ENCODE measurements at places on chromosomes 11 and 22. TPM values are rescaled to one million over a fixed set of nuclear protein-coding genes. Genes with fewer than 3 reads are reported as not detected.

DNA sequence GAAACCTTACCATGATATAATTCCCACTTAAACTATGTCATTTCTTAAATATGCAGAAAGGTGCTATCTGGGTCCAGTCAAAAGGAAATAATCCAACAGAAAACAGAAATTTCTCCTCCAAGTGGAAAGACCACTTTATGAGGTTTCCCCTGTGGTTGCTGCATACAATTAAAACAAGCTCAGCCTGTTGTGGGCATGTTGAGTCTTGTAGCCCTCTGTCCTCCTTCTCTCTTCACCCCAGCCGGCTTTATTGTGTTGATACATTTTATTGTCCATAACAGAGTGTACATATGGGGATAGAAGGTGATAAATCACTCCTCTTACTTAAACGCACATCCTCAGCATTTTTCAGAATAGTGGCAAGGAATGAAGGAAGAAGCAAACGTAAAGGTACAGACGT lies 126.0 kb upstream of the MTNR1B start:
- no peak overlapping the region for H3K27ac ChIP-seq
- H3K36me3 ChIP-seq = no peaks in the 10 kb centered on the region
- no peak for DNase-seq
- no peaks in the 10 kb centered on the region for H3K27me3 ChIP-seq

The RTN4RL2 gene
- total RNA-seq = 24.0 TPM

- no peaks in the 10 kb centered on the region for H3K27me3 ChIP-seq
- no peak overlapping the region for H3K4me3 ChIP-seq
- H3K27ac ChIP-seq = no peak overlapping the region
- H3K4me1 ChIP-seq = no peaks in the 10 kb centered on the region
- no peak for DNase-seq
- no peaks in the 10 kb centered on the region for H3K36me3 ChIP-seq
Observed at GRCh38 chr11:106327134-106327533, 249.7 kb downstream of the AASDHPPT start.

DNA sequence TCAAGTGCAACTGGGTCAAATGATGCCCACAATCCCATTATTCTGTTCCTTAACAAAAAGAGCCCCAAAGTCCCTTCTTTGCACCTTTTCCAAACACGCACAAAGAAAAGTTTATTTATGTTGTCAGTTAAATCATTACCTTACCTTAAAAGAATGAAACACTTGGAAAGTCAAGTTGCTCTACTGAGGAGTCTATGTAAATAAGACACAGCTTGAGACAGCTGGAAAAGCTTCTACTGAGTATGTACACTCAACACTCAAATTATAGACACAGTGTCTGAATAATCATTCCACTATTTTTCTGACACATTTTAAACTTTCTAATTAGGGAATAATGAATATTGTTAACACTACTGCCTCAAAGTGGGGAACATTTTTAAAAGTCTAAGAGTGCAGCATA lies 21.6 kb upstream of the PHLDA2 start:
- H3K27ac ChIP-seq = no peak overlapping the region
- no peaks in the 10 kb centered on the region for H3K27me3 ChIP-seq
- H3K4me3 ChIP-seq = no peak overlapping the region
- peaks cover 46% of the 10 kb centered on the region for H3K36me3 ChIP-seq

- no peaks in the 10 kb centered on the region for H3K36me3 ChIP-seq
- peaks cover 11% of the 10 kb centered on the region for H3K27me3 ChIP-seq
- H3K27ac ChIP-seq = no peak overlapping the region
- no peak for DNase-seq
- no peaks in the 10 kb centered on the region for H3K4me1 ChIP-seq
Observed at GRCh38 chr11:120752668-120753067, 241.1 kb downstream of the GRIK4 start.

The SCGB1D4 gene
- not detected for total RNA-seq

The PRDM11 gene
- total RNA-seq = 9.3 TPM

The CAPN5 gene
- 8.6 TPM for total RNA-seq

DNA sequence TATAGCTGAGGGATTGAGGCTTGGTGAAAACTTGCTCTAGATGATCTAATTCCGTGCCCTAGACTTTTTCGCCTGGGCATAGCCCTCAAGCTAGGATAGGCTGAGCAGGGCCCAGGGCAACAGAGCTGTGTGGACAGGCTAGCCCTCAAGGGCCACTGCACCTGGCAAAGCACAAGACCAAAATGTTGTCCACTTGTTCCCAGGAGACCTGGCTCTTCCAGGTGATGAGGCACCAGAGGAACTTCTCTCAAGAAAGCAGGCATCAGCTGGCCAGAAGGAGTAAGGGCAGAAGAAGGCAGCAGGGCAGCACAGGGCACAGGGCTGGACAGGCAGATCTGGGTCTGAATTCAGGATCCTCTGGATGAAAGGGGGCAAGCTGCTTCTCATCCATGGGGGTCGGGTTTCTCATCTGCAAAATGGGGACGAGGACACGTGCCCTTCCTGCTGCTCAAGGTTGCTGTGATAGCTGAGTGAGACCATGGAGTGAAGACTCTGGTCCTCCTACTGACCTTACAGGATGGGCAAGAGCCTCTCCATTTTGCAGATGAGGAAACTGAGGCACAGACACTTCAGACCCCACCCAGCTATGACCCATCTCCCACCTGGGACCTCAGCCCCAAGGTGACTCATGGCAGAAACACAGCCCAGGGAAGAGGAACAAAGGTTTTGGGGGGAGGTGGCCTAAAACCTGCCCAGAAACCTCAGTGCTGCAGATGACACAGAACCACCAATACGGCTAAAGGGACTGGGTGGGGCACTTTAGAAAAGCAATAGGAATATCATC lies 42.2 kb upstream of the PRDM11 start:
- H3K36me3 ChIP-seq = no peaks in the 10 kb centered on the region
- no peak overlapping the region for H3K4me3 ChIP-seq
- H3K27me3 ChIP-seq = peaks cover 16% of the 10 kb centered on the region
- no peak overlapping the region for H3K27ac ChIP-seq
- peaks cover 14% of the 10 kb centered on the region for H3K4me1 ChIP-seq

DNA sequence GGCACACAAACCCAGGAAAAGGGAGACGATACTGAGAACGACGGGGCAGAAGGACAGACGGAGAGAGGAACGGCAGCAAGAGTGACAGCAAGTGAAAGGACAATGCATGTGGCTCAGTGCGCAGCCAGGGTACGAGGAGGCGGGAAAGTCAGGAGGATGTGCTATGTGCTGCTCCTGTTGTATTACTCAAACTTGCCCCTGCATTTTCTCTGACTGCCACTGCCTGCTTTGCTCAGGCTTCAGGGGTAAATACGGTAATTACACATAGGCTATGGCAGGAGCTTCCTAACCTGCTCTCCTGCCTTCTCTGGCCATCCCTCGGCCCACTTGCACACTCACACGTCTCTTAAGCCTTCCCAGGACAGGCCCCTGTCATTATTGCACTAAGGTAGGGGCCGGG lies 94.8 kb downstream of the FEZ1 start:
- H3K27me3 ChIP-seq = peaks cover 30% of the 10 kb centered on the region
- H3K27ac ChIP-seq = no peak overlapping the region
- no peak for DNase-seq
- H3K4me3 ChIP-seq = no peak overlapping the region

DNA sequence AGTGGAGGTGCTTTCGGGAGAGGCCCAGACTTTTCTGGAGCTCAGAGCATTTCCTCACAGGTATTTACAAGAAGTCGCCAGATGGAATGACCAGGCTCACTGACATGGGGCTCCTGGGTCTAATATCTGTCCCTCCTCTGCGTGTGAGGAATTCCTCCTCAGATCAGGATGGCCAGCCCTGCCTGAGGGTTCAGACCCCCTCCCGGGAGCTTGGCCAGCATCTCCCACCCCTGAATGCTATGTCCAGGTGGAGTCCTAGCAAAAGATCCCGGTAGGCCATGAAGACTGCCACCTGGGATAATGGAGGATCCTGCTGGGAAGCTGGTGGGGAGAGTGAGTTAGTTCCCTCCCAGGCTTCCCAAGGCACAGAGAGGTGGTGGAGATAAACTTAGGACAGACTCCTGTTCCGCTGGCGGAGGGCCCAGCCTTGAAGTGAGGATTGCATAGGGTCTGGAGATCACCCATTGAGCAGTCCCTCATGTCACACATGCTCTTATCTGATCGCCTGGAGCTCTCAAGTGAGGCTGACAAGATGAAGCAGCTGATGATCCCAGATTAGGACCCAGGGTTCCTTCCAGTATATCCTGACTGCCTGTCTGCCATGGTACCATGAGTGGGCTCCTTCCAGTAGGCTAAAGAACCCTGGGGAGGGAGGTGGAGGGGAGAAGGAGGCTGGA lies 5.7 kb downstream of the OAF start:
- DNase-seq = no peak
- H3K36me3 ChIP-seq = no peaks in the 10 kb centered on the region
- H3K4me1 ChIP-seq = peaks cover 24% of the 10 kb centered on the region

The DEUP1 gene
- total RNA-seq = not detected

The MS4A7 gene
- total RNA-seq = 0.22 TPM

The FIBIN gene
- not detected for total RNA-seq

DNA sequence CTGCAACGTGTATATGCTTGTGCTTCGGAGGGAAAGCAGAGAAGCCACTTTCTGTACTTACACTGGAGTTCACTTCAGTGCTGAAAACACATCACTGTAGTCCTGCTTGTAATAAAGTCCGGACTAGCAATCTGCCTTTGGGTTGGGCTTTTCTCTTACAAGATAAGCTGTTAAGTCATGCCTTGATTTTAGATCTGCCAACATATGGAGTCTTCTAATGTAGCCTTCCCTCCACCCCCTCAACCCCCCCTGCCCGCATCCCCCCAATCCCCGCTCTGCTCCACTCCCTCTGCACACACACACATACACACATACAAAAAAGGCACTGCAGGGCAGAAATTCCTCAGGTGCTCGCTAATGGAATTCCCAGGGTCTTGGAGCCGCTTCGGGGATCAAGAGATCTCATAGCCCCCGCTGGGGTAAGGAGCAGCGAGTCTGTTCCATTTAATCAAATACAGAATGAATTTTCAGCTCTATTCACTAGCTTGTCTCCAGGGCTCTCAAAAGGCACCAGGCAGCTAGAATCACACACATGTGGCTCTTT lies 3.4 kb downstream of the CDON start:
- peaks cover 5% of the 10 kb centered on the region for H3K27me3 ChIP-seq
- H3K4me1 ChIP-seq = peaks cover 11% of the 10 kb centered on the region

DNA sequence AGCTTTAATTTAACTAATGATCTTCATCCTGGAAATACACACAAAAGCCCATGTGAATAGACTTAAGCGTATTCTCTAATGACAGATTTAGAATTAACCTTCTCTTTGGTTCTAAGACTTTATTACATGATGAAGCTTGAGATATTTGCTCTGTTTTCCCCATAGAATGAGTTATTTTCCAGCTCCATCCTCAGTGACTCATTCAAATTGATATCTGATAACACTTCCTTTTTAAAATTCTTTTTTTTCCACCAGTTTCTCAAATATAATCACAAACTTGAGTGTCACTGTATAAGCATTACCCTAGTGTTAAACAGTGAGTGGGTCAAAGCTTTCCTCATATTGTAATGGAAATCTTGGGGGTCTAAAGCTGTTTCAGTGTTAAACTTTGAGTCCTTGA lies 535.8 kb downstream of the KCNA4 start:
- DNase-seq = no peak
- H3K27ac ChIP-seq = no peak overlapping the region
- H3K4me1 ChIP-seq = no peaks in the 10 kb centered on the region
- no peaks in the 10 kb centered on the region for H3K36me3 ChIP-seq
- H3K4me3 ChIP-seq = no peak overlapping the region

DNA sequence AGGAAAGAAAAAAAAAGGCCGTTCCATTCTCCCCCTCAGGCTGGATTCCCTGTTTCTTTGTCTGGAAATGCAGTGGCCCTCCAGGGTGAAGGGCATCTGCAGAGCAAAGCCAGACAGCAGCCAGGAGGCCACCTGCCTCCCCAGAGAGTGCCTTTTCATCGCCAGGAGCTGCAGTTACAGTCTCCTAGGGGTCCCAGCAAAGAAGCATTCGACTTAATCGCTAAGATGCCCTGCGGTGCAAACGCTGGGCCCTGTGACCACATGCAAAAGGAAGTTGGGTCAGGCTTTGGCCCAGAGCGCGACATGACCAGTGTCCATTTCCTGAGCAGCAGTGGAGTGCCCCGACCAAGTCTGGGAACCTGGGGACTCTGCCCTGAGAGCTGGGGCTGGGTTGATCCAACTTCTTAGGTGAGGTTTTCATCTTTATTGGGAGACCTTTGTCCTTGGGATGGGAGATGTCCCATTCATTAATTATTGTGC lies 304.6 kb downstream of the OPCML start:
- no peak overlapping the region for H3K4me3 ChIP-seq
- no peak overlapping the region for H3K27ac ChIP-seq
- H3K4me1 ChIP-seq = no peaks in the 10 kb centered on the region
- no peaks in the 10 kb centered on the region for H3K27me3 ChIP-seq

DNA sequence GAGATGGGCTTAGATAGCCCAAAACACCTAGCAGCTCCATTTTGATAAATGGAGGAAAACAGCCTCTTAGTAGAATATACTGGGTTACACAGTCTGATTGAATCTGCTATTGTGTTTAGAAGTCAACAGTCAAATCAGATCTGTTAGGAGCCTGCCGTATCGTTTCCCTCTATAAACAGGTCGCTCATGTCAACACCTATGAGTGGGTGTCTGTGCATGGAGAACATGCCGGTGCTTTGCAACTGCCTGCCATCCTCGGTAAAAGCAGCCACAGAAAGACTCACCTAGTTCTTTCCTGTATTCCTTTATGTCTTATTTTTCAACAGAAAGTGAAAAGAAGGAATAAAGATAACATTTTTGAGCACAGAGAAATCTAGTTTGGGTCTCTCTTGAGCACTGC lies 99.4 kb downstream of the ETS1 start:
- no peak overlapping the region for H3K27ac ChIP-seq
- no peaks in the 10 kb centered on the region for H3K36me3 ChIP-seq
- no peak for DNase-seq
- H3K27me3 ChIP-seq = no peaks in the 10 kb centered on the region

The MYO7A gene
- 1.8 TPM for total RNA-seq

- H3K36me3 ChIP-seq = no peaks in the 10 kb centered on the region
- H3K4me3 ChIP-seq = no peak overlapping the region
- no peak for DNase-seq
- no peaks in the 10 kb centered on the region for H3K4me1 ChIP-seq
- no peak overlapping the region for H3K27ac ChIP-seq
Observed at GRCh38 chr11:127003260-127003981, 2.9 kb upstream of the KIRREL3 start.

The KRTAP5-1 gene
- not detected for total RNA-seq

DNA sequence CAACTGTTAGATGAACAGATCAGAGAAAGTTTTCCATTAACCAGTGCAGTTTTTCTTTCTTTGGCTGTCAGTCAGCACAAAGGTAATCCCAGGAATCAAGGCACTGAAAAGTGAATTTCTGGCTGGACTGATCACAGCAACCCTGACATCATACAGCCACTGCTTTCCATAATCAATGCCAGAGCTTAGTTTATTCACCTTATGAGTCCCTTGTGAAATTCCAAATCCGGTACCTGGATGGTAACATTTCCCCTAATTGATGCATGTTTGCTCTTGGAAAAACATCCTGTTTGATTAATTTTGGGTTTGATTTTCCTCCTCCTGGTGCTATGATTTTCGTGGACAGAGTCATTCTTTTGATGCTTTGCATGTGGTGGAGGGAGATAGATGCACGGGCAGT lies 319.8 kb downstream of the INSC start:
- H3K27ac ChIP-seq = no peak overlapping the region
- H3K27me3 ChIP-seq = peaks cover 13% of the 10 kb centered on the region
- H3K36me3 ChIP-seq = no peaks in the 10 kb centered on the region
- DNase-seq = no peak
- no peaks in the 10 kb centered on the region for H3K4me1 ChIP-seq

GRCh38 chr22:20488946-20489345 lies 6.6 kb downstream of the KLHL22 start:
- no peak overlapping the region for H3K4me3 ChIP-seq
- peaks cover 7% of the 10 kb centered on the region for H3K4me1 ChIP-seq
- no peak overlapping the region for H3K27ac ChIP-seq
- no peak for DNase-seq
- H3K27me3 ChIP-seq = no peaks in the 10 kb centered on the region

All from HCT116 (cell line).